ENCODE measurements at places on chromosomes 3 and 15.
A peak's percentile ranks its signal among the peaks of the same experiment; 100 is the strongest.

GRCh38 chr3:16881896-16882630 lies 2.7 kb upstream of the PLCL2 start:
- no peak overlapping the region for H3K27ac ChIP-seq
- H3K4me3 ChIP-seq, result no peak overlapping the region
- H3K4me1 ChIP-seq, result peaks cover 30% of the 10 kb centered on the region
- no peak for ATAC-seq
- no peaks in the 10 kb centered on the region for H3K27me3 ChIP-seq

GRCh38 chr15:29048011-29048410 lies 162.2 kb downstream of the APBA2 start:
- no peaks in the 10 kb centered on the region for H3K4me1 ChIP-seq
- ATAC-seq, result no peak
- no peak overlapping the region for H3K27ac ChIP-seq
- H3K4me3 ChIP-seq, result no peak overlapping the region
- no peaks in the 10 kb centered on the region for H3K27me3 ChIP-seq

GRCh38 chr3:31406896-31407295 lies 125.8 kb upstream of the STT3B start:
- no peak overlapping the region for H3K27ac ChIP-seq
- H3K36me3 ChIP-seq, result no peaks in the 10 kb centered on the region
- H3K4me3 ChIP-seq, result no peak overlapping the region
- H3K4me1 ChIP-seq, result no peaks in the 10 kb centered on the region
- ATAC-seq, result no peak

DNA sequence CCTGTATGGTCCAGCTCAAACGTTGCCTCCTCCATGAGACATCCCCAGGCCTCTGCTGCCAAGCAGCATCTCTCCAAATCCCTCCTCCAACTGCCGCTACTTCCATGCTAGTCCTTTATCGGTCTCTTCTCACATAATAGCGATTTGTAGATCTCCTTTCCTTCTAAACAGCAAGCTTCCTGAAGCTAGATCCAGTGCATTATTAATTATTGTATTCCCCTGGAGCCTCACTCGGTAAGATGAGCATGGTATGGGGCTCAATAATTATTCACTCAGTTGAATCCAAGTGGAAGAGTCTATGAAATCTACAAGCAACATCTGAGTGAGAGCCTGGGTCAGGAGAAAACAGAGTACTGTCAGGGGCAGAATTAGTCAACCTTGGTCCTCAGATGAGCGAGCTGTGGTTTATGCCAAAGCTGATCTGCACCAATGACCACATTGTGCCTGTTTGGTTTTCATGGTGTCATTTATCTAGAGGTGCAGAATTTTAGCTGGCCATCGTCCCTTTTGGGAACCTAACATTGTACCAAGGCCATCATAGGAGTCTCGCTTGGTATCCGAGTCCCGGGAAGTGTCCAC lies 93.8 kb upstream of the UBE2E1 start:
- H3K27me3 ChIP-seq, result no peaks in the 10 kb centered on the region
- H3K36me3 ChIP-seq, result no peaks in the 10 kb centered on the region
- ATAC-seq, result no peak
- no peak overlapping the region for H3K4me3 ChIP-seq
- H3K4me1 ChIP-seq, result peaks cover 4% of the 10 kb centered on the region

DNA sequence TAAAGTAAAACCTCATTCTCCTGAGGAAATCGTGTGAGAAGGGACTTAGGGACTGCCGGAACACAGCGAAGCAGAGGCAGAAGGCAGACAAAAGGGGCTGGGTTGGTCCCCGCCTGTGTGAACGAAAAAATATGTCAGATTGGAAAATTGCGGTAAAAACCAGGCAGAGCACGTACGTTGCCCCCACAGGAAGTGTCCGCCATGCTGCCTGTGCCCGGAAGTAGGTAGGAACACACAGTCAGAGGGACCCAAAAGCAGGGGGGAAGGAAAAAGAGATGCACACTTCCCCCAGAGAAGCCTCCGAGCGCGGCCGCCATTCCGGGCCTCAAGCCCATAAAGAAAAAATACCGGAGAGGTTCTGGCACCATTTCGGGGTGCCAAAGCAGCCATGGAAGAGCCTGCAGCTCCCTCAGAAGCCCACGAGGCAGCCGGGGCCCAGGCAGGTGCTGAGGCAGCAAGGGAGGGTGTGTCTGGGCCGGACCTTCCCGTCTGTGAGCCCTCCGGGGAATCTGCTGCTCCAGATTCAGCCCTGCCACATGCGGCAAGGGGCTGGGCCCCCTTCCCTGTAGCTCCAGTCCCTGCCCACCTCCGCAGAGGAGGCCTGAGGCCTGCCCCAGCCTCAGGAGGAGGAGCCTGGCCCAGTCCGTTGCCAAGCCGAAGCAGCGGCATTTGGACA lies at the start of gene MKRN3:
Gene MKRN3, plus strand, starts transcription at position 280 of the 676 bp plus-strand sequence. Its CDS starts 109 bp downstream, at position 389.
- H3K36me3 ChIP-seq, result no peaks in the 10 kb centered on the region
- no peak for ATAC-seq
- H3K4me3 ChIP-seq, result no peak within 1 kb of the TSS
- H3K4me1 ChIP-seq, result no peaks in the 10 kb centered on the region
- peaks cover 24% of the 10 kb centered on the region for H3K27me3 ChIP-seq

DNA sequence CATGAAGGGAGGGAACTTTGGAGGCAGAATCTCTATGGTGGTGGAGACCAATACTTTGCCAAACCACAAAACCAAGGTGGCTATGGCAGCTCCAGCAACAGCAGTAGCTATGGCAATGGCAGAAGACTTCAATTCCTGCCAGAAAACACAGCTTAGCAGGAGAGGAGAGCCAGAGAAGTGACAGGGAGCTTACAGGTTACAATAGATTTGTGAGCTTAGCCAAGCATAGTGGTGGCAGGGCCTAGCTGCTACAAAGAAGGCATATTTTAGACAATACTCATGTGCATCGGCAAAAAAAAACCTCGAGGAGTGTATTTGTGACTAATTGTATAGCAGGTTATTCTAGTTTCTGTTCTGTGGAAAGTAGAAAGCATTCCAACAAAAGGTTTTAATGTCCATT lies 6.4 kb upstream of the CSTA start:
- no peak for ATAC-seq
- H3K4me1 ChIP-seq, result no peaks in the 10 kb centered on the region
- H3K27me3 ChIP-seq, result peaks cover 11% of the 10 kb centered on the region
- H3K36me3 ChIP-seq, result no peaks in the 10 kb centered on the region
- H3K27ac ChIP-seq, result no peak overlapping the region
- H3K4me3 ChIP-seq, result no peak overlapping the region

GRCh38 chr15:57922776-57923175 lies 142.7 kb downstream of the ALDH1A2 start:
- H3K27me3 ChIP-seq, result peaks cover 3% of the 10 kb centered on the region
- H3K4me3 ChIP-seq, result no peak overlapping the region
- peaks cover 4% of the 10 kb centered on the region for H3K4me1 ChIP-seq
- H3K36me3 ChIP-seq, result no peaks in the 10 kb centered on the region
- ATAC-seq, result peak; percentile 39
- H3K27ac ChIP-seq, result peak overlapping the region; percentile 62

GRCh38 chr3:131356006-131356595 lies 25.5 kb upstream of the NUDT16 start:
- H3K27ac ChIP-seq, result no peak overlapping the region
- ATAC-seq, result no peak
- no peaks in the 10 kb centered on the region for H3K27me3 ChIP-seq
- no peak overlapping the region for H3K4me3 ChIP-seq
- H3K36me3 ChIP-seq, result no peaks in the 10 kb centered on the region

DNA sequence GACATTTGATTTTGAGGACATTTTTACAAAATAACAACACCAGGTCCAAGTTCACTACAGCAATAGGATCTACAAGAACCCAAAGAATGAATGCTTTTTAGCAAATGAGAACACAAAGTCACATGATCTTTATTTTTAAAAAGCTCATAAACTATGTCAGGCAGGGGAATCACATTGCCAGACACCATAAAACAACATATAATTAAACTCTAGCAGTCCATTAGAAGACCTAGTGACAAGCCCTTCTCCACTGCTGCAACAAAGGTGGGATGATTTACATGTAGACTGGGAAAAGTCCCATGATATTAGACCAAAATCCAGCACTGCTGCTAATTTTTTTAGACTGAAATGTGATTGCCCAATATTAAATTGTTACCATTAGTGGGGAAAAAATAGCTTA lies 92.6 kb downstream of the FHIT start:
- no peak overlapping the region for H3K4me3 ChIP-seq
- no peaks in the 10 kb centered on the region for H3K36me3 ChIP-seq
- ATAC-seq, result no peak
- H3K4me1 ChIP-seq, result no peaks in the 10 kb centered on the region
- H3K27ac ChIP-seq, result no peak overlapping the region

DNA sequence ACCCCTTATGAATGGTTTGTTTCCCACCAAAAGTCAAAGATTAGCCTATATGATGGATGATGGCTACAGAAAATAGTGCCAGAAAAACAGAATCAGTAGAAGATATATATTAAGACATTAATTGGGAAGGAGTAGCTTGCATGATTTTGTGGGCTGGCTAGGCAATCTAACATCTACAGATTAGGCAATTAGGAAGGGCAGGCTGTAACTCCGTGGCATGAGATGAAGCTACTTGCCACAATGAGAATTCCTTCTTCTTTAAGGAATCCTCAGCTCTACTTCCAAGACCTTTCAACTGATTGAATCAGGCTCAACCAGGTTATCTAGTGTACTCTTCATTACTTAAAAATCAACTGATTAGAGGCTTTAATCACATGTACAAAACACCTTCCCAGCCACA lies 426.7 kb downstream of the LPP start:
- H3K36me3 ChIP-seq, result no peaks in the 10 kb centered on the region
- H3K4me1 ChIP-seq, result peaks cover 34% of the 10 kb centered on the region
- no peaks in the 10 kb centered on the region for H3K27me3 ChIP-seq
- no peak overlapping the region for H3K4me3 ChIP-seq

DNA sequence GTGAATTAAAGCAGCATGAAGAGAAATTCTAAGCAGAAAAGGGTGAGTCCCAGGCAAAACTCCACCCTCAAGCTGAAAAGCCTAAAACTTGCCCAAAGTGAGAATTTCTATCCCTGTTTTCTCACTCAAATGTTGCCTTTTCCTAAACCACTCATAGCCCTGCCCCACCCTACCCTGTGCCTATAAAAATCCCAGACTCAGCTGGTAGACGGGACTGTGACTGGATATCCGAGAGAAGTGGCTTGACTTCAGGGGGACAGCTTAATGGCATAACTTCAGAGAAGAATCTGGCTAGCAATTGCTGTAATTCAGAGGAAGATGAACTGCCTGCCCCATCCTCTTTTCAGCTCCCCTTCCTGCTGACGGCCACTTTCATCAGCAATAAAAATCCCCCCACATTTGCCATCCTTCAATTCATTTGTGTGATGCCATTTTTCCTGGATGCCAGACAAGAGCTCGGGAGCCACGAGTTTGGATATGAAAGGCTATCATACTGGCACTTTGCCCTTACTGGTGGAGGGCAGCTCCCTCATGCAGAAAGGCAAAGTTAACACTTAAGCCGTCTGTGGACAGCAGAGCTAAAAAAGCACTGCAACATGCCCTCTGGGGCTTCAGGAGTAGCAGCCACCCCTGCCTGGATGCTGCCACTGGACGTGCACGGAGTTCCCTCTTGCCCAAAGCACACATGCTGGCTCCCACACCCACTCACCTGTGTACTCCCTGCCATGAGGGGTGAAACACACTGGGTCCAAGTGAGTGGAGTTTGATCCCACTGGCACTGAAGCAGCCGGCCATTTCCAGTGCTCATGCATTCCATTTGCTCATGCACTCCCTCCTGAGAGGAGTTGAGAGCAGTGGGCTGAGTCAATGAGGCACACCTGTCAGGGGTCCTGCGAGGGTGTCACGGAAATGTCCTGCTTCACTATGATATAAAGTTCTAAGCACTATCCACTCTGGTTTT lies 670.6 kb downstream of the PLOD2 start:
- no peak overlapping the region for H3K27ac ChIP-seq
- H3K36me3 ChIP-seq, result no peaks in the 10 kb centered on the region
- H3K27me3 ChIP-seq, result no peaks in the 10 kb centered on the region
- ATAC-seq, result no peak
- no peaks in the 10 kb centered on the region for H3K4me1 ChIP-seq

GRCh38 chr3:144241404-144241803 lies 269.8 kb downstream of the DIPK2A start:
- no peaks in the 10 kb centered on the region for H3K36me3 ChIP-seq
- no peak overlapping the region for H3K4me3 ChIP-seq
- no peak for ATAC-seq
- H3K27ac ChIP-seq, result no peak overlapping the region
- no peaks in the 10 kb centered on the region for H3K4me1 ChIP-seq

DNA sequence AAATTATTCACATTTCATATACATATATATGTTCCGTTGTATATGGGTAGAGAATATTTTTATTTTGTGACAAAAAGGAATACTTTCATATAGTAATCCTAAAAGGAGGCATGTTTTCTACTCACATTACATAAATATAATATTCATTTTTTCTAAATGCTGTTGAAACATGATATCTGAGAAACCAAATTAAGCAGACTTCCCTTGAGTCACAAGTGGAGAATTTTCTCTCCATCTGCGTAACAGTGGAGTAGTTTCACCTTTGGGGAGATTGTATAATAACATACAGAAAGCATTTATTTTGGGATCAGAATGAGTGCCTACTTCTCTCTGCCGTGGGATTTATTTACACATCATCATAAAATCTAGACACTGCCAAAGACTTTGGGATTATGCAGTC lies 849.8 kb downstream of the NSUN3 start:
- H3K4me3 ChIP-seq, result no peak overlapping the region
- H3K4me1 ChIP-seq, result no peaks in the 10 kb centered on the region
- H3K27ac ChIP-seq, result no peak overlapping the region
- H3K36me3 ChIP-seq, result no peaks in the 10 kb centered on the region

- no peaks in the 10 kb centered on the region for H3K36me3 ChIP-seq
- no peak for ATAC-seq
- H3K4me3 ChIP-seq, result no peak overlapping the region
- H3K27ac ChIP-seq, result no peak overlapping the region
- H3K4me1 ChIP-seq, result peaks cover 10% of the 10 kb centered on the region
Measured at GRCh38 chr15:26103002-26103404, 239.9 kb upstream of the ATP10A start.

- H3K27ac ChIP-seq, result no peak overlapping the region
- ATAC-seq, result no peak
- H3K36me3 ChIP-seq, result no peaks in the 10 kb centered on the region
Measured at GRCh38 chr3:44795197-44795596, 33.6 kb downstream of the KIF15 start.

GRCh38 chr3:191682961-191683360 lies 222.0 kb downstream of the PYDC2 start:
- H3K36me3 ChIP-seq, result no peaks in the 10 kb centered on the region
- H3K4me3 ChIP-seq, result no peak overlapping the region
- H3K27ac ChIP-seq, result no peak overlapping the region
- no peaks in the 10 kb centered on the region for H3K27me3 ChIP-seq

- H3K4me1 ChIP-seq, result no peaks in the 10 kb centered on the region
- ATAC-seq, result no peak
- no peak overlapping the region for H3K27ac ChIP-seq
- H3K4me3 ChIP-seq, result no peak overlapping the region
Measured at GRCh38 chr15:61582092-61582491, 353.0 kb upstream of the RORA start.

- H3K36me3 ChIP-seq, result no peaks in the 10 kb centered on the region
- peaks cover 11% of the 10 kb centered on the region for H3K4me1 ChIP-seq
- peak overlapping the region; percentile 53 for H3K4me3 ChIP-seq
Measured at GRCh38 chr15:40844696-40845030, 815 bp downstream of the SPINT1 start.

Measured in gastroesophageal sphincter (tissue), 4 donors.